Stomach (tissue), 19 donors: ENCODE measurements at places on chromosomes 1 and 21. TPM values are rescaled to one million over a fixed set of nuclear protein-coding genes. Genes with fewer than 3 reads are reported as not detected.

DNA sequence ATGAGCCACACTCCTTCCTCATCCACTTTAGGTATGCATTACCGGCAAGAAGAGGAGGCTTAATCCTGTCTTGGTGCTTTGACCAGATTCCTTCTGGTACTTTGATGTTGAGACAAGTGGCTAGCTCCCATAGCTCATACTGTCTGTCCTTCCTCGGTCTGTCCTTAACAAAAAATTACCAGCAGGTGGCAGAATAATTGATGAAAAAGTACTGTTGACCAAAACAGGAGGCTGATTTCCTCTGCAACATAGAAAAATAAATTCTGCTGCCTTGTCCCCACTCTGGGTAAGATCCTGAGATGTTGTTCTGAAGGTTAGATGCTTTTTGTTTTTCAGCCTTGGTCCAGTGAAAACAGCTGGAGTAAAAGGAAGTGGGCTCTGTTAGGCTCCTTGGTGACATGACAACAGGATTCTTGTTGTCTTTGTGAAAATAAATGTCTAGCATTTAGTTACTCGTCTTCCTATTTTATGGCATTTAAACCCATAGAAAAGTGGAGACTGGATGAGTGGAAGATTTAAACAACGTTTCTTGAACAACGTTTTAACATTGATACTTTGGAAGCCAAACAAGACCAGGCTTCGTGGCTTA, 11.2 kb upstream of the HJV start:
- peak; percentile 67 for DNase-seq

- no peak for DNase-seq
Observed at GRCh38 chr1:221487781-221488524, 253.9 kb downstream of the DUSP10 start.

GRCh38 chr1:180158149-180159147, 3.8 kb downstream of the QSOX1 start:
- peak; percentile 63 for DNase-seq

DNA sequence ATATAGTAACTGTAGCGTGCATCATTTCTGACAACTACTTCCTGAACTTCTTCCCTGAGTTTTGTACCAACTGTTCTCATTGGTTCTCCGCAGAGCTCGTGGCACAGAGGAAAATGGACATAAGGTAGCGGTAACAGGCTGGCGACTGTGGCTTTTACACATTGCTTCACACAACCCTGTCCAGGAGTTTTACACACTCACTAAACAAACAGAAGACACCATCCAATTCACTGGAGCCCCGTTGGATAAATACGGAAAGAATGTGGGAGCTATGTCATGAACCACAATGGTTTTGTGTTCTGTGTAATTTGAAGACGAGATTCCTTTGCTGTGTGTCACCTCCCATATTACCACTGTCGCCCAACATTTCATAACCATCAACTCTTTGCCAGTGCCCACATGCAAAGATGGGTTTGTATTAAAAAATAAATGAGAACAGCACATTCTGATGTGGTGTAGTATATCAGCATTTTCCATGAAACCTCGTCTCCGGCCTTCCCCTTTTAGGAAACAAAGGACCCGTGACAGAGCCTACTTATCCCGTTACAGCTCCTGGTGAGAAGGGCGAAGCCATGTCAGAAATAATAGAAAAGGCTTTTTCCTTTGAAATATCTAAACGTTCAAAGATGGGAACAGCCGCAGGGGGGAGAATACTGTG, 47.4 kb upstream of the ENAH start:
- DNase-seq = peak; percentile 28

DNA sequence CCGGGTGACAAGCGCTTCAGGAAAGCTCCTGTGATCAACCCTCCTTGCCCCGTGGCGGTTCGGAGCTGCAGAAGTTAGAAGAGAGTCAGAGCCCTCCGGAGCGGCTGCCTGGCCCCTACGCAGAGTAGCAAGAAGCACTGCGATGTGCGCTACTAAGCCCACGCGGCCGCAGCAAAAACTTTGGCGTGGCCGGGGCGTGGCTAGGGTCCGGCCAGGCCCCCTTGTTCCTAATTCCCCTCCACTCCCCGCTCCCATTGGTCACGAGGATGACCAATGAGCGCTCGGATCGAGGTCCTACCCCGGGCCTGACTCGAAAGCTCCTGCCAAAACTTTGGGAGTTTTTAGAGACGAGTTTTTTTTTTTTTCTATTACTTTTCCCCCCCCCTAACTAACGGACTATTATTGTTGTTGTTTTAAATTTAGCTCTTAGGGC, at the start of gene HLX:
Gene HLX (plus strand): TSS at position 368 of the 433 bp plus-strand sequence. CDS start 415 bp downstream, outside the sequence.
- DNase-seq = peak; percentile 69

- no peak for DNase-seq
Observed at GRCh38 chr1:29597861-29598260, 361.5 kb downstream of the PTPRU start.

The TIE1 gene
- 2.1 TPM for polyA plus RNA-seq

The FAM78B gene
- polyA plus RNA-seq = 0.76 TPM

The TCEA3 gene
- polyA plus RNA-seq = 44.1 TPM
